Stimulated activated CD4-positive, alpha-beta T cell treated with anti-CD3 and anti-CD28 coated beads, TNF-alpha, amount 100 ng/mL, for 4 hours (primary cell): ENCODE measurements at places on chromosomes 1 and 21.

DNA sequence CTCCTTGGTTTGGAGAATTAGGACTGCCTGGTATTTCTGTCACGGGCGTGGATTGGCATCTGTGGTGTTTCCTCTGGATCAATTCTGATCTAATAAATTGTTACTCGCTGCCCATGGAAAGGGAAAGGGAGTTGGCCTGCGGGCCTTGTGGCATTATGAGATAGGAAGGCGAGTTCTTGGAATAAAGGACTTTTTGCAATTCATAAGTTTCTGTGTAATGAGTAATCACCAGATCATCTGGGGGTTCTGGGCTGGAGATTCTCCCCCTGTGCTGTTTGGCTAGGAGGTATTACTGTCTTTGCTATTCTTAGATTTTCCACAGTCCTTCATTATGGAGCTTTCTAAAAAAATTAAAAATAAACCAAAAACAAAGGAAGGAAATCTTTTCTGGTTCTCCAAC lies 315.9 kb downstream of the CAMTA1 start:
- no peak for DNase-seq

DNA sequence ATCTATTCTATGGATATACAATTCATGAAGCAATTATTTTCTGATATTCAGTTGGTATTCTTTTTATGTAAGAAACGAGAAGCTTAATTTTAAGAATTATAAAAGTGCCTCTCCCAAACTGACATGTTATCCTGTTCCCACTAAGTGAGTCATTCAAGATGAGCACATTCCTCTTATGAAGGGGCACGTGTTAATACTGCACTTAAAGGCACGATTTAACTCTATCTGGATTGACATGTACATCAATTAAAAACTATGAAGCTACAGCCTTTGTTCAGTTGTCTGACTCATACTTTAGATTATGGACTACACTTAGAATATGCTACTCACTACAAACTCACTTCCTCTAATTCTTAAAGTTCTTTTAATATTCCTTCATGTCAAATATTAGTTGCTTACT lies 111.6 kb downstream of the CYYR1 start:
- DNase-seq = no peak

GRCh38 chr1:209886219-209886536 lies 51.8 kb upstream of the SYT14 start:
- no peak for DNase-seq

DNA sequence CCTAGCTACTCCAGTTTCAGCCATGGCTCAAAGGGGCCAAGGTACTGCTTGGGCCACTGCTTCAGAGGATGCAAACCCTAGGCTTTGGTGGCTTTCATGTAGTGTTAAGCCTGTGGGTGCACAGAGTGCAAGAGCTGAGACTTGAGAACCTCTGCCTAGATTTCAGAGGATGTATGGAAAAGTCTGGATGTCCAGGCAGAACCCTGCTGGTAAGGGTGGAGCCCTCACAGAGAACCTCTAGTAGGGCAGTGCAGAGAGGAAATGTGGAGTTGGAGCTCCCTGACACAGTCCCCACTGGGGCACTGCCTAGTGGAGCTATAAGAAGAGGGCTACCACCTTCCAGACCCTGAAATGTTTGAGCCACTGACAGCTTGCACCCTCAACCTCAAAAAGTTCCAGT lies 16.2 kb downstream of the RIIAD1 start:
- no peak for DNase-seq

DNA sequence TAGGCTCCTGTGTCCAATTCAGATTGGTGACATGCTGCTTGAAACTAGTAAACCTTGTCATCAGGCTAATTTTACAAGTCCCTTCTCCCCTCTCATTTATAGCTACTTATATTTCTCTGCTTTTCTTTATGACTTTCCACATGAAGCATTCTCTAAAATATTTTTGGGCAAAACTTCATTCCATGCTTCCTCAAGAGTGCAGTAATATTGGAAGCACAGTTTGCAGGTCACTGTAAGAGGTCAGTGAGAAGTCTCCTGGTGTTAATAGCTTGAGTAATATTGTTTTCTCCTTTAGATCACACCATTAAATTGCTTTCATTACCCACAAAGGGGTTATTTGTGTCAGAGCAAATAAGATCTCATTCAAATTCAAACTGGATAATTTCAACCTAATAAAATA lies 46.6 kb downstream of the LPAR3 start:
- DNase-seq = no peak

- no peak for DNase-seq
Observed at GRCh38 chr1:211324992-211325775, 1.4 kb upstream of the TRAF5 start.

- peak; percentile 61 for DNase-seq
Observed at GRCh38 chr1:202807926-202808757, at the start of gene KDM5B. KDM5B (minus strand) TSS chr1:202808421; CDS start chr1:202808305, 116 bp downstream.

GRCh38 chr1:52629325-52629643 lies 3.7 kb upstream of the SHISAL2A start:
- DNase-seq = no peak

- DNase-seq = no peak
Observed at GRCh38 chr1:31364561-31365250, 8.2 kb downstream of the FABP3 start.

DNA sequence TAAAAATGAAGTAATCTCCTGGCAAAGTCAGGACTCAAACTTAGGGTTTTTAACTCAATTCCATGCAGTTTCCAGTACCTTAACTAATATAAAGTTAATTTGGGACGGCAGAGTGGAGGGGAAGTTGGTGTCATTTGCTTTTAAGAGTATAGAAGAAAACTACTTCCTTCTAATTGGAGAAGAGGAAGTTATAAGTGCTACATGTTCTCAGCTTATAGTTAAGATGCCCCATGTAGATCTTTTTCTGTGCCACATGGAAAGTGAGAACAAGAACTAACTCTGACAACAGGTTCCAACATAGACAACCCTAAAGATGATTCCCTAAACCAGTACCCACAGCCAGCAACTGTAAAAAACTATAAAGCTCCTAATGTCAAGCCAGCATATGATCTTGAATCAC lies 11.5 kb downstream of the RRAGC start:
- no peak for DNase-seq

GRCh38 chr21:46046471-46046870 lies 51.4 kb upstream of the COL6A2 start:
- no peak for DNase-seq

- no peak for DNase-seq
Observed at GRCh38 chr21:25904044-25904695, 169.4 kb downstream of the GABPA start.

- no peak for DNase-seq
Observed at GRCh38 chr1:45793942-45794604, 9.3 kb upstream of the MAST2 start.
